ENCODE measurements at places on chromosomes 7 and 10. TPM values are rescaled to one million over a fixed set of nuclear protein-coding genes. Genes with fewer than 3 reads are reported as not detected.
A peak's percentile ranks its signal among the peaks of the same experiment; 100 is the strongest.

Gene ANKRD30A
- not detected for total RNA-seq

Gene WIPF3
- 0.08 TPM for total RNA-seq

Gene GBF1
- total RNA-seq, result 47.2 TPM

Gene NEURL1
- 0.81 TPM for total RNA-seq

DNA sequence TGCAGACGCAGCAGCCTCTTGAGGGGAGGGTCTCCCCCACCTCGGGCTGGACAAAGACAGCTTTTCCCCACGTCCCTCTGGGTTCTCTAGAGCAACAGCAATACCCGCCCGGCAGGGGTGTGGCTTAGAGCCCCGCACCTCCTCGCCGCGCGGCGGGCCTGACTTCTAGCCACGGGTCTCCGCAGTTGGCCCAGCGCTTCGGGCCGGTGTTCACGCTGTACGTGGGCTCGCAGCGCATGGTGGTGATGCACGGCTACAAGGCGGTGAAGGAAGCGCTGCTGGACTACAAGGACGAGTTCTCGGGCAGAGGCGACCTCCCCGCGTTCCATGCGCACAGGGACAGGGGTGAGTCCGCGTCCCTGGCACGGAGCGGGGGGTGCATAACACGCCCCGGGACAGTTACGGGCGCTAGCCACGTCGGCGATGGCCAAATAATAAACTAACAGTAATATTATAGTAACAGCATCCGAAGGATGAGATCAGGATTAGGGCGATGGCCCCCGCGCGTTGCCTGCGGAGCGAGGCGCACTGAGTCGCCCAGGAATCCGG lies 1.2 kb downstream of the CYP2E1 start:
- H3K4me3 ChIP-seq, result no peak overlapping the region
- DNase-seq, result no peak
- no peak overlapping the region for H3K27ac ChIP-seq
- H3K4me1 ChIP-seq, result peaks cover 14% of the 10 kb centered on the region

GRCh38 chr10:122286867-122287266 lies 15.8 kb downstream of the BTBD16 start:
- DNase-seq, result no peak
- no peak overlapping the region for H3K4me3 ChIP-seq
- H3K4me1 ChIP-seq, result no peaks in the 10 kb centered on the region
- no peak overlapping the region for H3K27ac ChIP-seq
- H3K27me3 ChIP-seq, result no peaks in the 10 kb centered on the region

DNA sequence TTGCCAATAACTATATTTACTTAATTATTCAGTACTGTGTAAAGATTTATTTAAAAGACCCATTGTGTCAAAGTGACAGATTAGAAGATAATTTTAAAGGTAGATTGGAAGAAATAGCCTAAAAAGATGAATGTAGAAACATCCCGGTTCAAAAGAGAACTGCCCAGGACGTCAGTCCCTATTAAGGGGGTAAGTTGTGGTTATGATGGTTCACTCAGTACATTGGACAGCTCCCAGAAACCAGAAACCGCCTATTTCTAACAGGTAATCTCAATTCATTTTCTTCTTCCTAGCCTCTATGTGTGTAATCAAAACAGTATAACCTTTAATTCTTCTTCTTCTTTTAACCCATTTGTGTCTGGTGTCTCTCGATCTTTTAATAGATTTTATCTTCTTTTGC lies 1.5 kb upstream of the FERD3L start:
- no peaks in the 10 kb centered on the region for H3K36me3 ChIP-seq
- no peaks in the 10 kb centered on the region for H3K27me3 ChIP-seq
- no peak overlapping the region for H3K4me3 ChIP-seq
- DNase-seq, result no peak
- H3K4me1 ChIP-seq, result no peaks in the 10 kb centered on the region

GRCh38 chr7:81623251-81623855 lies 146.5 kb downstream of the HGF start:
- H3K36me3 ChIP-seq, result no peaks in the 10 kb centered on the region
- DNase-seq, result no peak
- H3K27me3 ChIP-seq, result no peaks in the 10 kb centered on the region
- no peak overlapping the region for H3K27ac ChIP-seq
- H3K4me1 ChIP-seq, result no peaks in the 10 kb centered on the region

GRCh38 chr10:132693676-132694075 lies 92.3 kb downstream of the NKX6-2 start:
- no peaks in the 10 kb centered on the region for H3K4me1 ChIP-seq
- no peaks in the 10 kb centered on the region for H3K27me3 ChIP-seq
- H3K4me3 ChIP-seq, result no peak overlapping the region
- H3K27ac ChIP-seq, result no peak overlapping the region
- no peaks in the 10 kb centered on the region for H3K36me3 ChIP-seq

GRCh38 chr10:34956756-34957155 lies 133.4 kb downstream of the CUL2 start:
- no peak overlapping the region for H3K4me3 ChIP-seq
- no peaks in the 10 kb centered on the region for H3K27me3 ChIP-seq
- no peaks in the 10 kb centered on the region for H3K4me1 ChIP-seq
- H3K27ac ChIP-seq, result no peak overlapping the region
- no peak for DNase-seq
- no peaks in the 10 kb centered on the region for H3K36me3 ChIP-seq

- H3K36me3 ChIP-seq, result no peaks in the 10 kb centered on the region
- peaks cover 42% of the 10 kb centered on the region for H3K4me1 ChIP-seq
- H3K27me3 ChIP-seq, result no peaks in the 10 kb centered on the region
- H3K27ac ChIP-seq, result peak overlapping the region; percentile 98
- DNase-seq, result peak; percentile 62
Measured at GRCh38 chr7:131108212-131108940, 219.3 kb upstream of the MKLN1 start.
